ENCODE measurements at places on chromosomes 16 and 17.

- no peak for DNase-seq
Observed at GRCh38 chr17:34177642-34178041, 77.4 kb upstream of the CCL2 start.

- DNase-seq: no peak
Observed at GRCh38 chr16:57637424-57637823, 9.0 kb downstream of the ADGRG1 start.

GRCh38 chr17:41446806-41447205, 6.0 kb upstream of the KRT38 start:
- no peak for DNase-seq

GRCh38 chr16:81447383-81448101, 2.9 kb downstream of the CMIP start:
- no peak for DNase-seq
